ENCODE measurements at places on chromosomes 6 and 20. TPM values are rescaled to one million over a fixed set of nuclear protein-coding genes. Genes with fewer than 3 reads are reported as not detected.

Gene SMIM26
- 61.6 TPM for total RNA-seq

Gene KLC4
- total RNA-seq, result 5.4 TPM

Gene NEURL2
- 1.3 TPM for total RNA-seq

Gene SLC35A1
- 7.1 TPM for total RNA-seq

Measured in activated T-cell treated with anti-CD3 and anti-CD28 coated beads, Interleukin-2, amount 50 U/mL, for 4 hours (primary cell).